Naive thymus-derived CD8-positive, alpha-beta T cell (primary cell): ENCODE measurements at places on chromosomes 1 and 21.

DNA sequence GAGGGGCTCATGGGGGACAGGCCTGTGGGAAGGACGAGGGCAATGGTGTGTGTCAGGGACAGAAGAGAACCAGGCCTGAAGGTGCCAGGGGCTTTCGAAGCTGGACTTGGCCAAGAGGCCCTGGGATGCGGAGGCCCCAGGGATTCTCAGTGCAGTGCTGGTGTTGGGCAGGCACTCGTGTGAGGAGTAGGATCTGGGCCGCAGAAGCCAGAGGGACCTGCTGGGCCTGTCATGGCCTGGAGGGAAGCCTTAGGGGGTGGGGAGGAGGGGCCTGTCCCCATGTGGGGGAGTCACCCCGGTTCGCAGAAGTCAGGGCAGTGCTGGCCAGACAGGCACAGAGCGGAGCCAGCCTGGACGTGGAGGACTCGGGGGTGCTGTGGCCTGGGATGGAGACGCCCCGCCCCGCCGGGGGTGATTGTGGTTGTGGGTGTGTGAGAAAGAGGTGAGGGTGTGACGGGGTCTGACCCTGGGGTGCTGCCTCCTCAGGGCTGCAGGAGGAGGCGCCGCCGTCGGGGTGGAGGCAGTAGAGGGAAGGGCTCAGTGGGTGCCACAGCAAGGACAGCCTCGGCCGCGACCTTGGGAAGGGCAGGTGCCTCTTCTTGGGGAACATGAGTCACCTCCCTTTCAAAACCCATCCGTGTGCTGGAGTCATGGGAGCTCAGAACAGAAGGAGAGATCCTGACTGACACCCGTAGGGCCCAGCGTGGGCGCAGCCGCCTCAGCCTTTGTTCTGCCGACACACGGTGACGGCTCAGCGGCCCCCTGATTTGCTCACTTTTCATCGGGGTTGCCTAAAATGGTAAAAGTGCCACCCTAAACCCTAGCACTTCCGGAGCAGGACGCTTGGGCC lies 33.9 kb downstream of the FAAP20 start:
- DNase-seq, result no peak

DNA sequence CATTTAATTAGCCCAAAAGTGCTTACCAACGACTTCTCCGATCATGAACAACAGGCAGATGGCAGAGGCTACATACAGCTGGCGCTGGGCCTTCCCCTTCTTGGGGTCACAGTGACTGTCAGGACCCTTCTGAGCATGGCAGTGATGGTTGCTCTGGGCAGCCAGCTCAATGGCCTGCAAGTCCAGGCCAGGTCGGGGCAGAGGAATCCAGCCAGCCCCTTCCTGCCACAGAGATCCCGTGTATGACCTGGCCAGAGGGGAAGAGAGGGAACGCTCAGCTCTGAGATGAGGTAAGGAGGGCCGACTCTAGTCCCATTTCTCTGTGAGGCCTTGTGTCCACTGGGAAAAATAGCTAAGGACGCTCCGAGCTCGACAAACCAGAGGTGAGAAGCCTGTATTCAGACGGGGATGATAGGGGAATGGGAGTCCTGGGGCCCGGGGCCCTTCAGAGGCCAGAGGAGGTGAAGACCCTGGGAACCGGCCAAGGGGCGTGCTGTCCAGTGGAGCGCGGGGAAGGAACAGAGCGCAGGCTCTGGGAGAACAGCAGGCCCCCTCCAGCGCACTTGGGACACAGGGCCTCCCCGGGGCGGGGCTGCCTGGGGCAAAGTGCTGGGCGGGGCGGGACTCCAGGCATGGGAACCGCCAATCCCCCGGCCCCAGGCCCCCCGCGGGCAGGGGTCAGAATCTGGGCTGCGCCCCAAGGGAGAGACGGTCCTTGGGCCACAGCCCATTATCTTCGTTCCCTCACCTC lies 772 bp downstream of the SLC30A2 start:
- no peak for DNase-seq

DNA sequence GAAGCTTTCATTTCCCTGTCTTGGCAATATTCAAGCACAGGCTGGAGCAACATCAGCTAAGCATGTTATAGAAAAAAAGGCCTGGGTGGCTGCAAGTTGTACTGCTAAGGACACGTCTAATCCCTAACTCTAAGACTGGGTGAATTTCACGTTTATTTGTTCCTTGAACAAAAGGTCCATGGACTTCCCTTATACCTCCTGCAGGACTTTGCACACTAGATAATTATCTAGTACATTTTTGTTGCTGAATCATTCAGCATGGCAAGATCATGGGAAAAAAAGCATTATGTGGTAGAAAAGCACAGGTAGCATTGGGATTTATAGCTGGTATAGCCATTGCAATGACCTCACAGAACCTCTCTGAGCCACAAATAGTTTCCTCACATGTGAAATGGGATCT lies 130.7 kb upstream of the DMRTA2 start:
- DNase-seq, result no peak

DNA sequence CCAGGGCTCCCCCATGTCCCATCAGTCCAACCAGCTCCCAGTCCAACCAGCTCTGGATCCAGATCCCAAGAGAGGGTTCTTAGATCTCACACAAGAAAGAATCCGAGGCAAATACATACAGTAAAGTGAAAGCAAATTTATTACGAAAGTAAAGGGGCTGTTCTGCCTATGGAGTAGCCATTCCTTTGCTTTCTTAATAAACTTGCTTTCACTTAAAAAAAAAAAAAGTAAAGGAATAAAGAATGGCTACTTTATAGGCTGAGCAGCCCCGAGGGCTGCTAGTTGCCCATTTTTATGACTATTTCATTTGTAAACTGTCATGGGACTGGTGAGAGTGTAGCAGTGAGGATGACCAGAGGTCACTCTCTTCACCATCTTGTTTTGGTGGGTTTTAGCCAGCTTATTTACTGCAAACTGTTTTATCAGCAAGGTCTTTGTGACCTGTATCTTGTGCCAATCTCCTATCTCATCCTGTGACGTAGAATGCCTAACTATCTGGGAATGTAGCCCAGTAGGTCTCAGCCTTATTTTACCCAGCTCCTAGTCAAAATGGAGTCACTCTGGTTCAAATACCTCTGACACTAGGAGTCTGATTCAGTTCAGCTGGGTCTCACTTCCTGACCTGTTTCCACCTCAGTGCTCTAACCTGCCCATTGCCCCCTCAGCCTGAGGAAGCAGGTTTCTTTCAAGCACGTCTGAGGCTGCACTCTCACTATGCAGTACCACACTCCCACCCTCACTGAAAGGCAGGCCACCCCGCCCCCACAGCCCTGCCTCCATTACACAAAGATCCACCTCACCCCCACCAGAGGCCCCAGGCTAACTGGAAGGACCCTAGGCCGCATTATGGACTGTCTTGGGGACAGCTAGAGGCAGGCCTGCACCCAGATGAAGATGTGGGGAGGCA lies 26.5 kb upstream of the ATP2B4 start:
- no peak for DNase-seq

DNA sequence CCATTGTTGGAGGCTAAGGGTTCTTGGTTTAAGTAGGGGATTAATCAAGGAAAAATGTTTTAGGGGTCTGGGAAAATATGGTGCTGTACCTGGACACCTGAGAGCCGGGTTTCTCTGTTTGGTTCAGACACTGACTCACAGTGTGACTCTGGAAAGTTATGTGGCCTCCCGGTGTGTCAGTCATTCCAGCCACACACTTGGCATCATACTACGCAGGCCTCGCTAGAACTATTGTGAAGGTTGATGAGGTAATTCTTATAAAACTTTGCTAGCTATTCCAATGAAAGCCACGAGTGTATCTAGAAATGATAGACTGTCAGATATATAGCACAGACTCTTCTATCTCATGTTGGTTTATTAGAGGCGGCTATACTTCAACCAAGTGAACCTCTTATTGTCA lies 4.8 kb upstream of the CAMSAP2 start:
- DNase-seq, result no peak

DNA sequence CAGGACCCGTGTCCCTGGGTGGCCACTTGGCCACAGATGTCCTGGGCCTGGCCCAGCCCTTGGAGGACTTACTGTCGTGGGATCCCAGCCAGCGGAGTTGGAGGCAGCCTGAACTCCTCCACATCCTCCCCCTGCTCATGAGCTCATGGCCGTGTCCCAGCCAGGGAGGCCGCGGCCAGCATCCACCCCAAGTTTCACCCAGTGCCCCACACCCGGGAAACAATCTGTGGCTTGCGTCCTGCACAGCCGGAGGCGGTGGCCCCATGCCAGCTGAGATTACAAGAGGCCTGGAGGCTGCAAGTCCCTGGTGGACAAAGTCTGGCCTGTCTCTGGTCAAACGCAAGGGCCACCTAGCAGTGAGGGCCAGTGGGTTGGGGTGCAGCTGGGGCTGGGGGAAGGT lies 27.5 kb upstream of the TMEM52 start:
- no peak for DNase-seq

DNA sequence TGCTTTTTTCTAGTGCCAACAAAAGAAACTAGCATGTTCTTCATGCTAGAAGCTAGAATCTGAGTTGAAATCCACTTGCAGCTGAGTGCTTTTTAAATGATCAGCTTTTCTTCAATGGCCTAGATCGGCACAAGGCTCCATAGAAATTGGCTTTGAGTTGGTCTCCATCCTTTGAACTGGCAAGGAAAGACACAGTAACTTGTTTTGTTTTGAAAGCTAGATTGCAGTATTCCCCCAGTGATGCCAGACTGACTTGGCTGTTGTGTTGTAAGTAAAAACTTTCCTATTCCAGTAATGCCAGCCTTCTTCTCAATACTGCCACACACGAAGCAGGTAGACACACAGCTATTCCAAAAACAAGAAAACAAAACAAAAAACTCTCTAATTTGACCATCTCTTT lies 139.1 kb downstream of the FMN2 start:
- no peak for DNase-seq

DNA sequence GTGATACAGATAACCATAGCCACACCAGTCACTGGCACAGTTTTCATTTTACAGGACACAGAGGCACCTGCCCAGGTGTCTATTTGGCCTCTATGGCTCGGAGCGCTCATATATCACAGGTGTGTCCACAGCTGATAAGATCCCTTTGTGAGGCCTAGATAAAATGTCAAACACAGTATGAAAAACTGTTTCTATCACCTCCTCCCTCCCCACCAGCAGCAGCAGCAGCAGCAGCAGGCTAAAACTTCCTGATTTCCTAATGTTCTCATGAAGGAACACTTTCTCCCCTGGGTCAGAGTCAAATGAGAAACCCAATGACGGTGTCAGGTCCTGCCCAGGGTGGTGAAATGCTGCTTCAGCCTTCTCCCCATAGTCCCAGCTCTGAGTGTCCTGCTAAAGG lies 24.4 kb downstream of the ELAPOR1 start:
- no peak for DNase-seq

DNA sequence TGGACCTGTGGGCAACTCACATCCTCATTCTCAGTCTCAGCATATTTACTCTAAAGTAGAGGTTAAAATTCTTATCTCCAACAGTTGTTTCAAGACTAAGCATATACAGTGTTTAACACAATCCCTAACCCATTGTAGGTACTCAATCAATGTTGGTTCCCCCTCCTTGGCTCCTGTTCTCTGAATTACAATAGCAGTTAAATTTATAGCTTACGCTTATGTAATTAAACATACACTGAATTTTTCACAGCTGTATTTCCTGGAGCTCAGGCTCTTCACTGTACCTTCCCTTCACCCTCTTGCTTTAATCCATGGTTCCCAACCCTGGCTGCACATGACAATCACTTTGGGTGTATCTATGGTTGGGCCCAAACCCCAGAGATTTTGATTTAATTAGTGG lies 89.4 kb downstream of the LPAR3 start:
- DNase-seq, result no peak

GRCh38 chr1:53449021-53449420 lies 10.2 kb upstream of the DMRTB1 start:
- no peak for DNase-seq

DNA sequence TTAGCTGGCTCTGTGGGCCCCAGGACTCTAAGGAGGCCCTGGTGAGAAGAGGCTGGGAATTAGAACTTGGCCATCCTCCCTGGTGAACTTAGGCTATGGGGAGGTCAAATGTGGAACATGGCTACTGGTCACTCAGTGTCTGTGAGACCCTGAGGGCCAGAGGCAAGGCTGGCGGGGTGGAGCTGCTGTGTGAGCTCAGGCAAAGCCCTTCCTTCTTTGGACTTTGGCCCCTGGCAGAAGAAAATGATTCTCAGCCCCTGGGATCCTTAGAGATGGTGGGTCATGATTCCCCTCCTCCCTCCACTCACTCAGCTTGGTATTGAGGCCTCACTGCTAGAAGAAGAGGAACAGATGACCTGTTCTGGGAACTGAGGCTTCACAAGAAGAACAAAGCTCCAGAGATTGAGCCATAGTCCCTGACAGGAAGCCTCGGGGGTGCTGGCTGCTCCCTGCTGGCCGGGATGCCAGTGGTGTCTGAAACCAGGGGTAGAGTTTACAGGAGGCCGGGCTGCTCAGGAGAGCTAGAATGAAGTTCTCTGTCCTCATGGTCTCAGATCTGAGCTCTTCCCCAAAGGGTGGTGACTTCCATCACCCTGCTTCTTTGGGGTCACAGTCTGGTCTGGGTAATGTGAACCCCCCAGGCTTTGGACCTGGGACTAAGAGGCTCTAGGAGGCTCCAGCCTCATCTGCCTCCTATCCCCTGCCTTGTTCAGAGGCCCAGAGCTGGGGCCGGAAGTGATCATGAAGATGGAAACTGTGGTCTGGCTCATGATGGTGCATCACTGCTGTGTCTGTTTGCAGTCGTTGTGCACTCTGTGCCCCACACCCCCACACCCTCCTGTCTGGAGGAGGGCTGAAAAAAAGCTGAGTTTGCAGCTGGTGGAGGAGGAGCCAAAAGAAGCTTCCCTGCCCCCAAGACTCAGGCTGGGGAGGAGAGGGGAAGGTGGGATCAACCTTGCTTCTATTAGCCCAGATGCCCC lies 905 bp downstream of the BTBD19 start:
- peak; percentile 91 for DNase-seq

- no peak for DNase-seq
Observed at GRCh38 chr1:94883691-94884090, 43.2 kb downstream of the CNN3 start.

GRCh38 chr1:183285256-183285655 lies 99.2 kb downstream of the LAMC2 start:
- no peak for DNase-seq

DNA sequence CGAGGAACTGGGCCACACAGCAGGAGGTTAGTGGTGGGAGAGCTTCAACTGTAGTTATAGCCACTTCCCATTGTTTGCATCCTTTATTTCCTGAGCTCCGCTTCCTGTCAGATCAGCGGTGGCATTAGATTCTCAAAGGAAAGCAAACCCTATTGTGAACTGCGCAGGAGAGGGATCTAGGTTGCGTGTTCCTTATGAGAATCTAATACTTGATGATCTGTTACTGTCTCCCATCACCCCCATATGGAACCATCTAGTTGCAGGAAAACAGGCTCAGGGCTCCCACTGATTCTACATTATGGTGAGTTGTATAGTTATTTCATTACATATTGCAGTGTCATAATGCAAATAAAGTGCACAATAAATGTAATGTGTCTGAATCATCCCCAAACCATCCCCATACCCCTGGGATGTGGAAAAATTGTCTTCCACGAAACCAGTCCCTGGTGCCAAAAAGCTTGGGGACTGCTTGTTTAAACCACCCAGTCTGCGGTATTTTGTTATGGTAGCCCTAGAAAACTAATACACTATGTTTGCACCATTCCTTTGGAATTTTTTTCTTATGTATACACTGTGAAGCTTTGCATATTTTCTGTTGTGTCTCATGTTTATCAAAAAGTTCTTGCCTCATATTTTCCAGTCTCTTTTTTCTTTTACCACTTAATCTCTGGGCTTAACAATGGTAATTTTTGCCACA lies 136.6 kb upstream of the IVNS1ABP start:
- no peak for DNase-seq

GRCh38 chr1:25217598-25218232 lies 14.6 kb downstream of the SYF2 start:
- DNase-seq, result no peak

GRCh38 chr1:82785268-82785790 lies 984.6 kb downstream of the ADGRL2 start:
- DNase-seq, result no peak

GRCh38 chr21:40377135-40377534 lies 469.8 kb downstream of the DSCAM start:
- no peak for DNase-seq
